ENCODE measurements at places on chromosomes 1 and 21. TPM values are rescaled to one million over a fixed set of nuclear protein-coding genes. Genes with fewer than 3 reads are reported as not detected.

DNA sequence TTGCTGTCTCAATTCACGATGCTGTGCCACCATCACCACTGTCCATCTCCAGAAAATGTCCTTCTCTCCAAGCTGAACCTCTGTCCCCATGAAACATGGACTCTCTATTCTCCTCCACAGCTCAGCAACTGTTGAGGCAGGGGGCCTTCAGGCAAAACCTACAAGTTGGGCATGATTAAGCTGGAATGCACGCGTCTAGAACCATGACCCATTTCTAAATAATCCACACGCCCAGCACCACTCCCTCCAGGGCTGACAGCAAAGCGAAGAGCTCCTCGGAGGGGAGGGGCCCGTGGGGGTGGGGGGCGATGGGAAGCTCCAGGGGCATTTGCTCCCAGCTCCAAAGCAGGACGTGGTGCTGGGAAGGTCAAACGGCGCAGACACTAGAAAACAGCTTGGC is 3.3 kb upstream of the HES5 start:
- DNase-seq: no peak

DNA sequence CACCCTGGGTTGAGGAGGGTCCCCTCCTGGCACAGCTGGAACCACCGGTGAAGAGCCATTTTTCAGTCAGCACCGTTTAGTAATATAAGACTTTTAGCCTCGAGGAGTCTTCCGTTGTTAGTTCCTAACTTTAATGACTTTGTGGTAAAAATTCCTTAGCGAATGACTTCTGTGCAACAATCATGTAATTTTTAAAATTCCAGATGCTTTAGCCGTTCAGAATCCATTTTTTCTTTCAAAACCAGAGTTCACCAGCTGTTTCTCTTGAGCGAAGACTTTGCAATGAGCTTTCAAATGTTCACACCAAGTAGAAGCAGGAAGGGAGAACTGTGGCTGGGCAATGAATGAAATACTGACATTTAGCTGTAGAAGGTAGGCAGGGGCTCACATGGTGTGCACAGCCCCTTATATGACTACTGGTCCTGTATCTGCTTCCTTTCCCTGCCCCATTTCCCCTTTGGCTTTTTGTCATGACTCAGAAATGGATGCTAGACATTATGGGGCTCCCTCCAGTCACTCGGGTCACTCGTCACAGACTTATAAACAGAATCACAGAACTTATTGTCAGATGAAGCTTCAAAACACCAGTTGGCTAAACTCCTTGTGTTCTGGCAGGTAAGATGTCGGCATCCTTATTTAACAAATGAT is 4.1 kb downstream of the DISC1 start:
- DNase-seq: no peak

DNA sequence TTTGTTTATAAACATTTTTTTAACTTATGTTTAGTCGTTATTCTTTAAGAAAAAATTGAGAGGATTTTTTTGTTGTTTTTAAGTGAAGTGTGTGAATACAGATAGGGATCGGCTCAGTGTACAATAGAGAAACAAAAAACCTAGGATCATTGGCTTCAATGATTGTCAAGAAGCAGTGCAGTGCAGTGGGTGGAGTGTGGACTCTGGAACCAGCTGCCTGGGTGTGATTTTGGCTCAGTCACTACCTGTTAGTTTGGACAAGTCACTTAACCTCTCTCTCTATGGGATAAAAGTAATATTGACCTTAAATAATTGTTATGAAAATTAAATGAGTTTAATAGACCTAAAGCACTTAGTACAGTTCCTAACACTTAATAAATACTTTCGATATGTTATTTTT is 41.3 kb downstream of the SCCPDH start:
- DNase-seq: no peak

GRCh38 chr1:233034836-233035235 is 84.4 kb downstream of the NTPCR start:
- DNase-seq: no peak

The RXFP4 gene
- polyA plus RNA-seq: not detected

The DISC1 gene
- polyA plus RNA-seq: 3.0 TPM

The SLC30A2 gene
- polyA plus RNA-seq: 4.8 TPM

The PLEKHN1 gene
- polyA plus RNA-seq: 2.4 TPM
